AG09309 (cell line): ENCODE measurements at places on chromosomes 6 and 20.
A peak's percentile ranks its signal among the peaks of the same experiment; 100 is the strongest.

GRCh38 chr6:165685302-165685701 lies 22.3 kb upstream of the PDE10A start:
- no peak for DNase-seq

DNA sequence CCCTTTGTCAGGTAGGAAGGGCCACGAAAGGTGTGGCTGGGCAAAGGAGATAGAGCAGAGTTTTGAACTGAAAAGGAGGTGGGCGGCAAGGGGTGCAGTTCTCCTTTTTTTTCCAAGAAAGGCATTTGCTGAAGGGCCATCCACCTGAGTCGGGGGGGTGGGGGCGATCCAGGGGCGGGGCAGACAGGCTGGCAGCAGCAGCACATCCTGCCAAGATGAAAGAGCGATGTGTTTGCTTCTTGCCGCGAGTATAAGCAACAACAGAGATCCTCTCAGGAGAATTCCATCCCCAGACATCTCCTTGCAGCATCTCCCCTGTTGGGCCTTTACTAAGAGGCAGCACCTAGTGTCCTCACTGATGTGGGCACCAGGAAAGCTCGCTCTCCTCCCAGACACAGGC lies 516.5 kb downstream of the CD83 start:
- DNase-seq = no peak

DNA sequence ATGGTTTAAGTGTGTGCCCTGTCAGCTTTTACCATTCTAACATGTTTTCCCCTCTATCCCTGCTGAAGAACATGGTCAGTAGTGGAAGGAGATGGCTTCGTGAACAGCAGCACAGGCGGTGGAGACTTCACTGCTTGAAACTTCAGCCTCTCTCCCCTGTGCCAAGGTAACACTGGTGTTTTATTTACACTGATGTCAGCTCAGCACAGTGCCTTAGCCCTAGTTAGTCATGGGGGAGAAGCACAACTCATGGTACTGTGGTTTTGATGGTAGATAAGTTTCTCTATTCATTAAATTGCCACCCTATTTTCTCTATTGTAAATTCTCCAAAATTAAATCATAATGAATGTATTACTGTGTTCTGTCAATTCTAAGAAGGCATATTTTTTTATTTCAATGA lies 56.6 kb downstream of the MTHFD1L start:
- no peak for DNase-seq

DNA sequence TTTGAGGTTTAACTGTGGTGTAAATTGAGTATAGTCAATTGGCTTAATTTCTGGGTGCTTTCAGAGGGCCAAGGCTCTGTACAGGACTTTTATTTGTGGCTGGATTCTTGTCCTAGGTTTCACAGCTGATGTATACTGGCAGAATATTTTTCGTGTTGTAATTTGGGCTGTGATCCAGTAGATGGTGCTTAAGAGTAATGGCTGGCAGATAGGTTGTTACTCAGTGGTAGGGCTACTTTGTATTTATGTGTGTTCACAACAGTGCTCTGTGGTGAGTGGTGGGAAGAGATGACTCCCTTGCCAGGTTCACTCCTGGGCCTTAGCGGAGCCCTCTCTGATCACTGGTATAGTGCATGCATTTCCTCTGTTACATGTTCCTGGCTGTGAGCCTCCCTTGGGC lies 34.5 kb upstream of the FERMT1 start:
- no peak for DNase-seq

DNA sequence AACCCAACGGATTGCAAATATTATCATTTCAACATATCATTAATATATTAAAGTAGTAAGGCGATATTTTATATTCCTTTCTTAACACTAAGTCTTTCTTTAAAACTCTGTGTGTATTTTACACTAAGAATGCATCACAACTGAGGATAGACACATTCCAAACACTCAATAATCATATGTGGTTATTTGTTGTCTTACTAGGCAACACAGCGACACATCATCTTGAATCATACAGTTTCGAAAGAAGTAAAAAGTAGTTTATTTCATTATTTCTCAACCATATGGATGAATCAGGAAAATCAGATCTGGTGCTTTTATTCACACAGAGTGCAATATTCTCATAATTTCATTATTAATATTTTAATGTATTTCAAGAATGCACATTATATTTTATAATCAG lies 662.4 kb downstream of the EPHA7 start:
- no peak for DNase-seq

GRCh38 chr20:25341716-25342680 lies 48.6 kb downstream of the ABHD12 start:
- no peak for DNase-seq

GRCh38 chr20:60138256-60139220 lies 180.3 kb downstream of the CDH26 start:
- DNase-seq = peak; percentile 24
